ENCODE measurements at places on chromosomes 7 and 10.

GRCh38 chr7:103141753-103142404 lies 7.0 kb downstream of the NAPEPLD start:
- DNase-seq: no peak

- DNase-seq: no peak
Measured at GRCh38 chr10:112966194-112966855, 16.3 kb downstream of the TCF7L2 start.

GRCh38 chr7:32489788-32490126 lies 423 bp downstream of the LSM5 start:
- no peak for DNase-seq

DNA sequence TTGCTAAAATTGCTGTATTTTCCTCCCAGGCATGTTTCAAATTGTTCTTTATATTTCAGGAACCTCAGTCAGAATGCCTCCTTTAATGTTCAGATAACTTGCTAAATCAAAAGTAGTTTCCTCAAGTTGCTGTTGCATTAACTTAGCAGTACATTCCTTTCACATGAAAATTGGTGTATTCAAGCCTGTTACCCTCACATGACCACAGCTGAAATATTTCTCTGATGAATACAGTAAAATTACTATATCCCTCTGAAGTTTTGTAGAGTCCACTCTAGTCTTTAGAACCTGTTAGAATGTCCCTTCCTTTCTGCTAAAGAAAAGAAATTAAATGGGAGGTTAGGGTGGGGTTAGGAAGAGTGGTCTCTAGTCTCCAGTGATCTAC lies 24.5 kb upstream of the C1GALT1 start:
- DNase-seq: no peak

GRCh38 chr10:3231951-3232730 lies 59.6 kb upstream of the PITRM1 start:
- DNase-seq: no peak
